Activated effector memory CD4-positive, alpha-beta T cell treated with Interleukin-2 at 50 U/mL for 16 hours (primary cell): ENCODE measurements at places on chromosomes 4 and X.

DNA sequence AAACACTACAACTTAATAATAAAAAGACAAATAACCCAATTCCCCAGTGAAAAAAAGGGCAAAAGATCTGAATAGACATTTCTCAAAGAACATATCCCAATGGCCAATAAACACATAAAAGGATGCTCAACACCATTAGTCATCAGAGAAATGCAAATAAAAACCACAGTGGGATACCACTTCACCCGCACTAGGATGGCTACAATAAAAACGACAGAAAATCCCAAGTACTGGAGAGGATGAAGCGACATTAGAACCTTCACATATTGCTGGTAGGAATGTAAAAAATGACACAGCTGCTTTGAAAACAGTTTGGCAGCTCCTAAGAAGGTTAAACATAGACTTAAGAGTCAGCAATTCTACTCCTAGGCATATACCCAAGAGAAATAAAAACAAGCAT, 140.6 kb upstream of the ARX start:
- DNase-seq = no peak

- DNase-seq = no peak
Observed at GRCh38 chrX:135389717-135390116, 32.0 kb upstream of the SMIM10L2A start.

DNA sequence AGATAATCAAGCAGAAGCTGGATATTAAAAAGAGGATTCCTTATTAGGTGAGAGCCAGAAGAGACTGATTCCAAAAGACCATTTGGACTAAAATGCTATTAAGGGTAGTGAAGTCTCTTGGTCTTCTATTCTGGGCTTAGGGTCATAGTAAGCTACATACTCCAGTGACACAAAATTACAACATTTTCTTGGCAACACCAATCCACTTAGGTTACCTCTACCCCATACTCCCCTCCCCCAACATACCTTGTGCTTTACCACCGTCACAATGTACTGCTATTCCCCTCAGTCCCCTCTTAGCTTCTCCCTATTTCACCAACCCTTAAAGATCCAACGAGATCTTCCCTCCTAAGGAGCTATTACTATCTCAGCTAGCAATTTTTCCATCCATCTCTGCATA, 11.4 kb downstream of the RLIM start:
- no peak for DNase-seq

- DNase-seq = no peak
Observed at GRCh38 chr4:6125103-6125651, 75.2 kb downstream of the JAKMIP1 start.

DNA sequence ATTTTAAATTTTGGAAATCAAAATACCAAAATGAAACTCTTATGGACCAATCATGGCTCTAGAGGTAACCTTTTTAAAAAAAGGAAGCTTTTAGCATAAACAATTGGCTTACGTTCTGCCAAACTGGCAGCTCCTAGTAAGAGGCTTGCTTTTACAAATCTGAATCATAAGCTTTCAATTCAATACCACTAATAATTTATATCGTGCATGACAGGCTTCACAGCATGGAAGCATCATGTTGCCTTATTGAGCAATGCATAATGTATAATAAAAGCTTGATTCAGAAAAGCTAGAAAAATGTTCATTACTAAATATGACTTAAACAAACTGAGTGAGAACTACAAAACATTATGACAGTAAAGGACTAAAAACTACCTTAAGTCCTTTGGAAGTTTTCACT, 280.9 kb downstream of the IQCM start:
- no peak for DNase-seq

DNA sequence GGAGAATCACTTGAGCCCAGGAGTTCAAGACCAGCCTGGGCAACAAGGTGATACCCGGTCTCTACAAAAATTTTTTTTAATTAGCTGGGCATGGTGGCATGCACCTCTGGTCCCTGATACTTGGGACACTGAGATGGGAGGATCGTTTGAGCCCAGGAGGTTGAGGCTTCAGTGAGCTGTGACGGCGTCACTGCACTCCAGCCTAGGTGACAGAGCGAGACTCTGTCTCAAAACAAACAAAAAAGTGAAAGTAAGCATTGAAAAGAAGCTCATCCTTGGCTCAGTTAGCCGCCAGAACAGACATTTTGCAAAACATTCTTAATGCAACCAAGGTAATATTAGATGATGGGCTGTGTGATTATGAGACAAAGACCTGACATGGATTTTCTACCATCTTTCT, 223.3 kb upstream of the VCX3A start:
- no peak for DNase-seq

- no peak for DNase-seq
Observed at GRCh38 chr4:40548256-40548655, 81.4 kb downstream of the RBM47 start.

- DNase-seq = no peak
Observed at GRCh38 chr4:16579866-16580265, 318.6 kb downstream of the LDB2 start.

GRCh38 chr4:46329118-46329976, 60.6 kb downstream of the GABRA2 start:
- DNase-seq = no peak

DNA sequence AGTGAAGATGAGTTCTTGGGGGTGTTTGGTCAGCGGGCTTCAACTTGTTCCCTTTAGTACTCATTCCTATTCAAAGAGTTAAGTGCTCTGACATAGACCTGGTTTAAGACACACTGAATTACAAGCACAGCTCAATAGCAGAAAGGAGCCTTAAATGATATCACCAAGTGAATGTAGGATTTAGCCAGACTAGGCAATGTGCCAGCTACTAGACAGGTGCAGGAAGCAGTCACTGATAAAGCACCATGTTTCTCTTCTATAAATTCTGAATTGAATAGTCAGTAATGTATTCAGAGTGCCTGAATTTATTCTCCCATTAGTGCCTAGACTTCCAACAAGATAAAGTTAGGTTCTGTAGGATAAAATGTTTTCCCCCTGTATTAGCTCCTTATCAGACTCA, 63.6 kb downstream of the ASB9 start:
- DNase-seq = no peak

GRCh38 chr4:27714073-27714472, 853.4 kb downstream of the STIM2 start:
- DNase-seq = no peak

DNA sequence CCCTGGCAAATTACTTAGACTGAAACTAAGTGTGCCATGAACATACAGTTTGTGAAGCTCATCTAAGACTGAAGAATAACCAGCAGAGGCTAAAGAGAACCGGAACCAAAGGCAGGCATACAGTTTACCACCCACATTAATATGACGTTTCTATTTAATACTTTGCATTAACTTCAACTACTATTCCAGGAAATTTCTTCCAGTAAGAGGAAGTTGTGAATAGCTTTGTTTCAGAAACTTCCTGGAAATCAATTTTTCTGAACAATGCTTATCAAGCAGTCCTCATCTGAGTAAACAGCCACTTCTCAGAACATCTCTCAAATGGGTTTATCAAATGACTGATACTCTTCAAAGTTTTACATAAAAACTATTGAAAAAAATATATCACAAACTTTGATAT, 252.7 kb downstream of the OPHN1 start:
- no peak for DNase-seq

- DNase-seq = no peak
Observed at GRCh38 chr4:337932-338758, 531 bp downstream of the ZNF141 start.

GRCh38 chr4:9925750-9926439, 95.4 kb downstream of the SLC2A9 start:
- DNase-seq = no peak

DNA sequence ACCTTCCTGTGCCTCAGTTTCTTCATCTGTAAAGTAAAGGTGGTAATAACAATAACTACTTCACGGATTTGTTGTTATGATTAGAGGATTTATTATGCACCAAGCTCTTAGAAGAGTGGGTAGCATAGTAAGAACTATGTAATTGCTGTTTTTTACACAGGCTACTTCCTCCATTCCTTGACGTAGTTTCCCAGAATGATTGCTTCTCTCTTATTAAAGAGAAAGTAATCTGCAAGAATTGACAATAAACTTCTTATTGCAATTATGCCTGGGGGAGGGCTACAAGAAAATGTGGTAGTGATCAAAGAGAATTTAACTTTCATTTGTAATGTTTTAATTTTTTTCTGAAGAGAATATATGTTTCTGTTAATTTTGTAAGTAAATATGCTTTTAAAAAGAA, 238.7 kb downstream of the GASK1B start:
- DNase-seq = no peak

- no peak for DNase-seq
Observed at GRCh38 chr4:108170631-108171338, 2.1 kb upstream of the LEF1 start.

DNA sequence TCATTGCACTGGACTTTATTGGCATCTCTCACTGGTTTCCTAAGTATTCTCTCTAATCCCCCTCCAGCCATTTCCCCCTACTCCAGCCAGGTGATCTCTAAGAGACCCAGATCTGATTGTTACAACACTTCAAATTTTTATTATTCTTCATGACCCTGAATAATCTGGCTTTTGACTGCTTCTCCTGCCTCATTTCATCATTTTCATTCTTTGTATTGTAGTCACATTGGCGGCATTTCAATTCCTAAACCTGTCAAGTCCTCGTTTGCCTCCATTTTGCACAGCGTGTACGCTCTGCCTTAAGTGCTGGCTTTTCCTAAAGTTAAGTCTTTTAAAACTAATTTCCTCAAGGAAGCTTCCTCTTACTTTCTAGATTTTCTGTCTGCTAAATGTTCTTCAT, 31.6 kb downstream of the UBE2K start:
- DNase-seq = no peak

DNA sequence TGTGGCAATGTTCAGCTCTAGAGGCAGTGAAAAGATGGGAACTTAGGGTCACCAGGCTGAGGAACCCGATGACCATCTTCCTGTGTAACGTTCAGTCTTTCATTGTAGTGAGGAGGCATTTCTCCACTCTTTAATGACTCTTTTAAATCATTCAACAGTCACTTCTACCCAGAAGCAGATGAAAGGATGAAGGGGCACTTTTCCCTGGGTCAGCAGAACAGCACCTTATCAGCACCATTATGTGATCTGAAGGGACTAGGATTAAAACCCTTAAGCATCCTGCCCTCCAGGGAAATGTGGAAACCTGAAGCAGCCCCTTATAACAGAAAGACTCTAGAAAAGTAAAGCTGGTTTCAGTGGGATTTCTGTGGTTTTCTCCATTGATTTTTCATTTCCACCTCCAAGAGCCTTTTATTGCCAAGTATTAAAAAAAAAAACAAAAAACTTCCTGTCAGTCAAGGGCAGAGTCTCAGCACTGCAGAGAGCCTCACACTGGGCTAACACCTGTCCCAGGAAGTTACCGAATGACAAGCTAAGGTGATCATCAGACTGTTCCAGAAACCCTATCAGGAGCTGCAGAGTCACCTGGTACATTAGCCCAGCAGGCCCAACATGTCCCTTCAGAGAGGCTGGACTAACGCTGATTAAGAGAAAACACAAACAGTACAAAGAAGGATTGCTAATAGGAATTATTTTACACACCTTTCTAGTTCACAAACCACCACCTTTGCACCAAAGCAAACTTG, 185.9 kb downstream of the SHROOM3 start:
- no peak for DNase-seq

GRCh38 chrX:70176938-70177533, at the start of gene DGAT2L6:
TSS of gene DGAT2L6 (plus strand) at chrX:70177483. CDS start at chrX:70177583, 100 bp downstream.
- no peak for DNase-seq

DNA sequence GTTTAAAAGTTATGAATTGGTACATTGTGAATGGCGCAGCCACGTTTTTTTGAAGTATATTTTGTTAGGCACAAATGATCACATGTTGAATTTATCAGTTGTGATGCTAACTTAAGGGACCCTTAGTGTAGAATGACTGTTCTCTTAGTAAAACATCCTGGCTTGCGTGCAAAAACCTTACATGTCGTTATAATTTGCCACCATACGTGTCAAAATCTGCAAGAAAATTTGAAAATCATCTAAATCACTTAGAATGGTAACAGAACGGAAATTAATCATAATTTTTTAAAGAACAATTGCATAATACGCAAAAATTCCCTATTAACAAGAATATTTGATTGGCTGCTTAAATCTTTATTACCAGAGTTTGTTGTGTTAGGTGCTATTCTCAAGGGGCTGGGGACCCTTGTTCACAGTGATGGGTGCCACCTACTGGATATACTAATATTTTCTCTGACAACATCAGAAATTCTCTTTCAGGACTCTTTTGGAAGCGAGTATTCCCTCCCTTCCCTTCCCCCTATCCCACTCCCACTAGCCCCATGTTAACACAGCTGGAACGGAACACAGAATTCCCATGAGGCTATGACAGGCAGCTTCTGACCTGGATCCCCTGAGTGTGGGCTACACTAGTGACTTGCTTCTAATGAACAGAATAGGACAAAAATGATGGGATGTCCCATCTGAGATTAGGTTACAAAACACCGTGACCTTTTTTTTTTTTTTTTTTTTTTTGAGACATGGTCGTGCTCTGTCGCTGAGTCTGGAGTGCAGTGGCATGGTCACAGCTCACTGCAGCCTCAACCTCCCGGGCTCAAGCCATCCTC, 71.8 kb downstream of the SUPT20HL2 start:
- no peak for DNase-seq

- no peak for DNase-seq
Observed at GRCh38 chr4:140635606-140636005, 66.8 kb upstream of the UCP1 start.

DNA sequence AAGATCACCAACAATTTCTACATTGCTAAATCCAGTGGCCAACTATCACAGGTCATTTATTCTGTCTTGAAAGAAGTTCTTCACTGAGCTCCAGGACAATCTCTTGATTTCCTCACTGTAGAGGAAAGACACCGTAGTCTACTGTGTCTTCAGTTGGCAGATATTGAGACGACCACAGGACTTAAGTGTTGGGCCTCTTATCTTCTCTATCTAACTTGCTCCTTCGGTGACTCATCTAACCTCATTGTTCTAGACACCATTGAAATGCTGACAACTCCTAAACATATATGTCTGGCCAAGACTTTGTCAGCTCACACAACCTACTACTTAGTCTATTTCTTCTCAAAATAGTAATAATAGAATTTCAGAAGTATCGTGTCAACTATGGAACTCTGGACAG, 425.8 kb downstream of the ARAP2 start:
- DNase-seq = no peak

- no peak for DNase-seq
Observed at GRCh38 chrX:16213961-16214360, 46.7 kb downstream of the MAGEB17 start.

DNA sequence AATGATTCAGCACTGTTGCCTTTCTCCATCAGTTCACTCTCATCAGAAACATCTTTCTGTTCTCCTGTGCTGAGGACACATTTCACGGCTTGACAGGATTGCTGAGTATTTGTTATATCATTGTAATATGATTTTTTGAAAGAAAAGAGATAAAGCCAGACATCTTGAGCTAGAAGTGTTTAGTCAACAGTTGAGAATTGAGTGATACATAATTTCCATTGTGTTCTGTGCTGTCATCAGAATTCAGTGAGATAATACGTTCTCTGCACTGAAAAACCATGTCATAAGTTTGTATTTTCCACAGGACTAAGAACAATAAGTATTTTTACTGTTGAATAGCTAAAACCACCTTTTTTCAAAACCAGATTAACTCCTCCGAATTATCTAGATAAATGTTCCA, 50.2 kb upstream of the GPRIN3 start:
- no peak for DNase-seq
